Cerebellar cortex (tissue), 1 donor: ENCODE measurements at places on chromosomes 5 and 9.

DNA sequence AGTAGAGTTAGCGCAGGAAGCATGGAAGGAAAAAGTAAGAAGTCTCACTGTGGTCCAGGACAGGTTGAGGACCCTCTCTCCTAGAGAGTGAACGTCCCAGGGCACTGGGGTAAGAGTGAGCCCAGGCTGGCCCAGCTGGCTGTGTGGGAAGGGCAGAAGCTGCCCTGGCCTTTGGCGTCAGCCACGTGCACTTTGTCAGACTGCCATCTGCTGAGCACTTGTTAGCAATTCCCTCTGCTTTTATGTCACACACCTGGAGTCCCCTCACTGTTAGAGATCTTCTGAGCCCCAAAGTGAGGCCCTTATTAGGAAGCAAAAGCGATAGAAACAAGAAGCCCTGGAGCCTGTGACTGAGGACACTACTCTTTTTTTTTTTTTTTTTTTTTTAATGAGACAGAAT, 79.1 kb downstream of the UGCG start:
- peak; percentile 57 for DNase-seq

GRCh38 chr5:71877511-71877910, 158.4 kb downstream of the CARTPT start:
- no peak for DNase-seq

DNA sequence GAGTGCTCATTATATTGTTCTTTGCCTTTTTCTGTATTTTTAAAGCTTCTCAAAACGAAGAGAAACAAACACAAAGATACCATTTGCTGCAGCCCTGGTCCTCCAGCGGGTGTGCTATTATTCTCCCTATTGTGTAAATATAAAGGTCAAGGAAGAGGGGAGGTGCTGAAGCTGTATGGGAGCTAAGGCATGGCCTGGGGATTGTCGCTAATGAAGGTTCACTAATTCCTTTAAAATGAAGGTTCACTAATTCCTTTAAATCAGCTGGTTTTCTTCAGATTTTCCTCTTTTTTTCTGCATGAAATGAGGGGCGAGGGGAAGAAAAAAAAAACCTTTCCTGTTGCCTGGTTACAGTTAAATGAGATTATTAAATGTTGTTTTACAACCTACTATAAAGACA, 74.5 kb upstream of the MAP1B start:
- no peak for DNase-seq

DNA sequence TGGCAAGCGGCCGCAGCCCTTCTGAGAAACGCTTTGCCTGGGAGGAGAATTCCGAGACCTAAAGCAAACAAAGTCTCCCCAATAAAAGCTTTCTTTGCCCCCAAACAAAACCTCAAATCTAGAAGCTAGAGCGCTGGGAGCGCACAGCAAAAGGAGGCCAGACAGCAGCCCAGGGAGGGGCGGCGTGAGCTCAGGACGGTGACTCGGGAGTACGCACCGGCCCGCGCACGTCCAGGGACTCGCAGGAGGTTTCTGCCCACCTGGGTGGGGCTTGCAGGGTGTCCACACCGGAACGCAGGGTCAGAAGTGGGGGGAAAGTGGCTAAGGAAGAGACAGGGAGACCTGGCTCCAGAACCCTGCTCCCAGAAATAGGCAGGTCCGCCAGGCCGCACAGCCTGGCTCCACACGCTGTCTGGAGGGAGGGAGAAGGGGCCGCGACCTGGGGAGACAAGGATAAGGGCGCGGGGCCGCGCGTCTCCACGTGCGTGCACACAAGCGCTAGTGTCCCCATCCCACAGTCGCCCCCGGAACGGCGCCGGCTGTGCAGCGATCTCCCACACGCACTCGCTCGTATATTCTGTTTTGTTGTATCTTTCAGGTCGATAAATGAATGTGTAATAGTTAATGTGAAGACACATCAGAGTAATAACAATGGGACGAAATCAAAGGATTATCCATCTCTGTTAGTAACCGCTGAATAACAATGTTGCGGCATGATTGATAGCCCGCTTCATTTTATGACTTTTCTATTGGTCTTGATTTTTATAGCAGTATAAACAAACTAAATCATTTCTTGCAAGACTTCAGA, 2.3 kb upstream of the OTP start:
- DNase-seq: no peak

GRCh38 chr5:3325201-3325971, 270.2 kb upstream of the IRX1 start:
- DNase-seq: no peak

DNA sequence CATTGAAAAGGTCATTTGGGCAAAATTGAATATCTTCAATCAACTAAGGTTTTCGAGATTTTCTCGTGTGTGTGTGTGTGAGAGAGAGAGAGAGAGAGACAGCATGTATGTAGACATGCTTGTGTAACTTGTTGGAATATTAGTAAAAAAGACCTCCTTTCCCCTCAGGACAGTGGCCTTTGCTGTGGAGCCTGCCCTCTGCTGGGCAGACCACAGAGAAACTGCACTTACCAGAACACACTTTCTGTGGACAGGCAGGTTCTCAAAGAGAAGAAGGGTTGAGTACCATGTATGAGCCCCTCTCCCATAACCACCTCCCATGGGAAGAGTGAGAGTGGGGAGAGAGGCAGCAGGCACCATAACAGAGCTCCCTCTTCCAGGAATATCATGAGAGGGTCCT, 45.6 kb downstream of the CFAP90 start:
- DNase-seq: no peak

DNA sequence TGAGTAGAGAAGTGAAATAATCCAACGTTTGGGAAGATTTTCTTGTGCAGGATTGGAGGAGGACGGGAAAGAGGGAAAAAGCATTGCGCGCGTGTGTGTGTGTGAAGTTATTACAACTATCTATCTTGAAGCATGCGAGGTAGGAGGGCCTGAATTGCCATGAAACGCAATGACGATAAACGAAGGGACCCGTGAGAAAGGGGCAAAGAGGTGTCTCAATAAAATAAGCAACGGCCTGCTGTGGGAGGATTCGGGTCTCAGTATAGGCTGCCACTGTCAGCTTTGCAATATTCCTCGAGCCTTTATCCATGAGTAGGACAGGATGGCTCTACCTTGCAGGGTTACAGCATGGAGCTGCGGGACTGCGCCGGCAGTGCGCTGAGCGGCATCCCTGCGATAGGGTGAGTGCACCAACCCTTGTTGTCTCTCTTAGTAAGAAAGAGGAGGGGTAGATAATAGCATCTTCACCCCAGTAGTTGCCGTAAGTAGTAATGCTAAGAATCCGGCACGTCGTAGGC, 631 bp upstream of the RCL1 start:
- no peak for DNase-seq

DNA sequence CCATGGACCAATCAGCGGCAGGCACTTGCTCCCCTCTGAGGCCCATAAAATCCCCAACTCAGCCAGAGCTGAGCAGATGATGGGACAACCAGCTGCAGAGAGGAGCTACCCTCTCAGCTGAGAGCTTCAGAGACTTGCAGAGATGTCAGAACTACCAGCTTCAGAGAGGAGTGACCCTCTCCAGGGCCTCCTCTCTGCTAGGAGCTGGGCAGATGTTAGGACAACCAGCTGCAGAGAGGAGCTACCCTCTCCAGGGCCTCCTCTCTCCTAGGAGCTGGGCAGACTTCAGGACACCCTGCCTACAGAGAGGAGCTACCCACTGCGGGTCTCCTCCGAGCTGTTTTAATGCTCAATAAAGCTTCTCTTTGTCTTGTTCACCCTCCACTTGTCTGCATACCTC, 3.0 kb upstream of the AUH start:
- no peak for DNase-seq

DNA sequence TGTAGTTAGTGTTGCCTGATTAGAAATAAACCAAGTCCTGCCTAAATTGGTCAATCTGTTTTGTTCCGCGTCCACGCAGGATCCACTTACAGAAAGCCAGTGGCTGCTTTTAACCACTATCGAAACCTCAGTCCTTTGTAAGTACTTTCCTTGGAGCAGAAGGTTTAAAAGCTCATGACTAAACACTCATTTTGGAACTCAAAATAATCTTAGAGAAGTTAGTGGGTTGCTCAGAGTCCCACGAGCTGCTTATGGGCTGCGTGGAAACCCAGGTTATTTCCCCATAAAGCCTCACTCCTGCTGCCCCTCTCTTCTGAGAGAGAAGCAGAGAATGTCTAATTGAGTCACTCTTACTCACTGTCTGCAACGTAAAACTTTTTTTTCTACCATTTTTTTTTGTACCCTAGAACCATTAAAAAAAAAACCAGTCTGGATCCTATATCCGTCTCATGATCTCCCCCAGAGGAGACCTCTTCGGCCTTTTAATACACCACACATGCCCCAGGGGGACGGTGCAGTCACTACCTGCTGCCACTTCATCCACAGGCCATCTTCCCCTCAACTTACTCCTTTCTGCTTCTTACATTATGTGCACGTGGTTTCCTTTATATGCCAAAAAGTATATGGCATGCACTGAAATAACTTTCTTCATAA, 7.6 kb downstream of the BASP1 start:
- no peak for DNase-seq

- DNase-seq: no peak
Observed at GRCh38 chr9:2745560-2746380, 28.5 kb downstream of the KCNV2 start.

- DNase-seq: no peak
Observed at GRCh38 chr9:30630459-30630858, 1754.0 kb upstream of the ACO1 start.

GRCh38 chr9:97876061-97876460, 23.0 kb downstream of the FOXE1 start:
- no peak for DNase-seq

DNA sequence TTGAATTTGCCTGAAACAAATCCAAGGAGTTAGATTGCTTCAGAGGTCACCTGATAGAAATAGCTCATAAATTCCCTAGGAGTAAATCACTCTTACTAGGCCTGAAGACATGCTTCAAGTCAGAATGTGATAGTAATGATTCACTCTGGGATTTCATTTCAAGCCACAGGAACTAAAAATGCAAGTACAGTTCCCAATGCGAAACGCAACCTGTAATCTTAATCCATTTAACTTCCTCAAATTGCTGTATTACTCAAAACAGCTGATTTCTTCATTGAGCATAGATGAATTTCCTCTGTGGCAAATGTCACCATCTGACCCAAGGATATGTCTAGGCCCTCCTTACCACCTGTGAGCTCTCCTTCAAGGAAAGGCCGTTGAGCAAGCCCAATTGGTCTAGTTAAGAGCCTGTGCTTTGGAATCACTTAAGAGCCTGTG, 32.1 kb upstream of the IL6ST start:
- DNase-seq: no peak

DNA sequence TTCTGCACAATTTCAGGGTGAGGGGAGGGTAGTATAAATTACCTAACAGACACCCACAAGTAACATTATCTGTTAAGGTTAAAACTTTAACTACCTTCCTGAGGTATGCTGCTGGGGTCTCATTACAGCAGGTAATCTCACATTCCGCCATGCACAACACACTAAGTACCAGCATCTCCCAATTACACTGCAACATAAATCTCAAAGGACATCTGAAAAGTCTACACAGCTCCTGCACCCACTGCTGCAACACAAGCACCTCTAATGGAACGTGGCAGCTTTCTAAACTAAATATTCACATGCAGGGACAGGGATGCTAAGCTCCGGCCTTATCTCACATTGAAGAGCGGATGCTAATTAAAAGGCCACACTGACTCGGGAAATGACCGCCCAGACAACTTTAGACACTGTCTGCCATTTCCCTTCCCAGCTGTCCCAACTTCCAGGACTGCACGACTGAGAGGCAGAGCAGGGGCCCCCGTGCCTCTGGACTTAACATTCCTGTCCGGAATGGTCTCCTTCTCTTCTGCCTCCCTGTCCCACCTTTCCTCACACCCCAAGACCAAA, 45.9 kb downstream of the PSMB7 start:
- DNase-seq: no peak

DNA sequence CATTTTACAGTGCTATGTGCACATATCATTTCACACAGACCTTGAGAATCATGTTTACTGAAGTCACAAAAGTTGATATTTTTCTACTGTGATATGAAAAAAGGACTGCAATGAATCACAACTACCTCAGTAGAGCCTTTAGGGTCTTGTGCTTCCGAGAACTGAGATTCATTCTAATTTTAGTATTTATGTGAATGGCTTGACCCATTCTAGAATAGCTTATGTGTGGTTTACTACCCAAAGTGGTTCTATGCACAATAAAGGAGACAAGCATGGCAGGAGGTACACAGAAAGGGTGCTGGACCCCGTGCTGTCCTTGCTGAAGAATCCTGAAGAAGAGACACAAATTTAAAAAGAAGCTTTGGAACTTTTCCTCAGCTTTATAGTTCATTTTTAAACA, 28.2 kb downstream of the MEF2C start:
- no peak for DNase-seq

DNA sequence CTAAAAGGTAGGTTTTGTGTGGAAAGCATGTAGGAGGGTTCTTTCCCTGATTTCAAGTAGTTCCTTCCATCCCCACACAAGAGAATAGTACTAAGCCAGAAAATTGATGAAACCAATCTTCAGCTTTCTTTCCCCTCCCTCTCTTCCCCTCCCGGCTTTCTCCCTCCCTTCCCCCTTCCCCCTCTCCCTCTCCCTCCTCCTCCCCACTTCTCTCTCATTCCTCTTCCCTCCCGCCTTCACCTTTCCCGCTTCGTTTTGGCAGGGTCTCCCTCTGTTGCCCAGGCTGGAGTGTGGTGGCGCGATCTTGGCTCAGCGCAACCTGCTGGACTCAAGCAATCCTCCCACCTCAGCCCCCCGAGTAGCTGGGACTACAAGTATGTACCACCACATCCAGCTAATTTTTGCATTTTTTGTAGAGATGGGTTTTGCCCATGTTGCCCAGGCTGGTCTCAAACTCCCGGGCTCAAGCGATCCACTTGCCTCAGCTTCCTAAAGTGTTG, 85.8 kb downstream of the ZCCHC7 start:
- DNase-seq: no peak

- no peak for DNase-seq
Observed at GRCh38 chr5:4246447-4246846, 650.8 kb downstream of the IRX1 start.
